ENCODE measurements at places on chromosomes 11 and 22.

- DNase-seq = no peak
These were observed 106.4 kb downstream of the TRAF6 start for GRCh38 chr11:36403661-36404060.

DNA sequence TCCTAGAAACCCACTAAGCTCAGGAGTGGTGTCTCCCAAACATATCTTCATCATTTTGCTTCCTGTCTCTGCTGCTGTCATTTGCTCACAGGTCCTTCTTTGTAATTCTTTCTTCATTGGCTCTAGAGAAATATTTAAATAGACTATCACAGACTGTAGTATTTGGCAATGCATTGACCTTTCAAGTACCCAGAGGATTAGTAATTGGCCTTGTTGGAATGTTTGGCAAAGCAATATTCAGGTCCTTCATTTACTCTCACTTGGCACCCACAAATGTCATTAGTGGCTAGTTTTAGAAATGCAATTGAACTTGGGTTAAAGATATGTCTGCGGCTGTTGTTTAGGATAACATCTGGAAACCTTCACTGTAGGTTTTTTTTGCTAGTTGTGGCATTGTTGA is 11.6 kb downstream of the OR4C5 start:
- DNase-seq = no peak

- no peak for DNase-seq
These were observed 7.9 kb upstream of the SCGB1A1 start for GRCh38 chr11:62410972-62411371.

DNA sequence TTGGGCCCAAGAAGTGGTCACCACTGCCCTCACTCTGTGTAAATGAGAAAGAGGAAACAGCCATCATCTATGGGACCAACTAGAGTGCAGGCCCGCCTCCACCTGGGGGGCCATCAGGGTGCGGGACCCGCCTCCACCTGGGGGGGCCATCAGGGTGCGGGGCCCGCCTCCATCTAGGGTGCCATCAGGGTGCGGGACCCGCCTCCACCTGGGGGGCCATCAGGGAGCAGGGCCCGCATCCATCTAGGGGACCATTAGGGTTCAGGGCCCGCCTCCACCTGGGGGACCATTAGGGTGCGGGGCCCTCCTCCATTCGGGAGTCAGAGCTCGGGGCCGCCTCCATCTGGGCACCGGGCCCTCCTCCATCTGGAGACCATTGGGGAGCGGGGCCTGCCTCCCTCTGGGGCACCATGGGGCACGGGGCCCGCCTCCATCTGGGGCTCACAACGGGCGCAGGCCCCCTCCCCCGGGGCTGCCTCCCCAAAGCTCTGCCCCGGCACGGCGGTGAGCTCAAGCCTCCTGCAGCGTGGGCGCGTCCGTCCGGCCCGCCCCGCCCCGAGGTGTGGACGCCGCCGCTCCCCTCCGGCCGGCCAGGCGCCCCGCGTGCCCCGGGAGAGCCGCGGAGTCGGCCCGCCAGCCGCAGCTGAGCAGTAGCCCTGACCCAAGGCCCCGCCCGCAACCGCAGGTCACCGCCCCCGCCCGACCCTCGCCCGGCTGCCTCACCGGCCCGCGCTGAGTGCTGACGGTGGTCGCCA is 512 bp downstream of the TOLLIP start:
- no peak for DNase-seq

DNA sequence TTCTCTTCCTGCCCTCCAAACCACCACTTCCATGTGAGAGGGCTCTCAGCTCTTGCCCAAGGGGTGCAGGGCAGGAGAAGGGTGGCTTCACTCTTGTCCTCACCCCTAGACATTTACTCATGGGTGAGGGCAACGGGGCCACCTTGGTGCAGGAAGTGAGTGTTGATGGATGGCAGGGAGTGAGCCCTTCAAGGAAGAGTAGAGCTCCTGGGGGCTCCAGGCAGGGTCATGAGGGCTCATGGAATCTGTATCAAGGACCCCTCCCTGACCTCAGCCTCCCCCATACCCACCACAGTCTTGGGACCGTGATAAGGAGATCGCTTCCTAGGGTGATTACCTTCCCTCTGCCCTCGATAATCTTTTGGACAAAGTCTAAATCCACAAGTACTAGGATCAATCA is 37.8 kb downstream of the TSPAN18 start:
- DNase-seq = no peak

DNA sequence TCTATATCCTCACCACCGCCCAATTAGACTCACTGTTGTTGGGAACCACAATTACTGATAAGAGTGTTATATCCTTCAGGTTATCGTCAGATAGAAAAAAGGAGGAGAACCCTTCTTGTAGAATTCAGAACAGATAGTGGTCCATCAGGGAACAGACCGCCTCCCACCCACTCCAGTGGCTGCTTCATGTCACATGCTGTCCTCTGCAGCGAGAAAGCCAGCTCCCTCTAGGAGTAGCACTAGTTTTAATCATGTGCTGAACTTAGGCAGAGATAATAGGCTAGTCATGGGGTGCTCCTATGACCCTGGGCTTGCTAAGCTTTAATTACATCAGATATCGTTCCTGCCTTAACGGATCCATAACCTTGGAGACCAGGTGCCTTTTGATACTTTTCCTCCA is 51.5 kb upstream of the RAB1B start:
- DNase-seq = no peak

GRCh38 chr22:39183991-39184585 is 31.6 kb upstream of the CBX7 start:
- no peak for DNase-seq

GRCh38 chr11:19811380-19811779 is 98.7 kb downstream of the NAV2 start:
- DNase-seq = no peak

GRCh38 chr22:33081686-33082590 is 23.8 kb upstream of the SYN3 start:
- no peak for DNase-seq

DNA sequence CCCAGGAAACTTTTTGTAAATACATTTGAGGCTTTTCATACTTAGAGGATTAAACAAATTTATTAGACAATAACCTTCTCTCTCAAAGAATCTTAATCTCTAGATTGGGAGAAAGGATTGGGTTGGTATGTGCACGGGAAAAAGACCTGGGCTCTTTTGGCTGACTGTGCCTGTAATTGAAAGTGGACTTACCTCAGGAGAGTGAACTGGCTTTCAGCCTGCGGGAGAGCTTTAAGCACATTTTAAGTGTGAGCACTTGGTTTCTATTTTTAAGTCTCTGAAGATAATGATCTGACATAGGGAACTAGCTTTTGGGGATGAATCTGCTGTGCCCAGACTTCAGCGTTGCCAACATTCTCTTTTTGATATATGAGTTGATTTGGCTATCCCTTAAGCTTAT is 35.8 kb downstream of the UVRAG start:
- DNase-seq = no peak

DNA sequence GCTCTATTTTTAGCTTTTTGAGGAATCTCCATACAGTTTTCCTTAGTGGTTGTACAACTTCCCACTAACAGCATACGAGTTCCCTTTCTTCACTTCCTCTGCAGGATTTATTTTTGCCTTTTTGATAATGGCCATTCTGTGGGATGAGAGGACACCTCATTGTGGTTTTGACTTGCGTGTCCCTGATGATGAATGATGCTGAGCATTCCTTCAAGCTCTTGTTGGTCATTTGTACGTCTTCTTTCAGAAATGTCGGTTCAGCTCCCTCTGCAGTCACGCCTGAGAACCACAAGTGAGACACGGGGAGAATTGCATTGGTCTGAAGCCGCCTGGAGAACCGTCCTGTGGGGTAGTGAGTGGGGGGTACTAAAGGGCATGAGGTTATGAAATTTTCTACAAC is 2.0 kb upstream of the KRTAP5-10 start:
- DNase-seq = peak; percentile 45

- DNase-seq = no peak
These were observed 94.3 kb downstream of the FEZ1 start for GRCh38 chr11:125401746-125402145.

- DNase-seq = no peak
These were observed 269.3 kb upstream of the MPPED2 start for GRCh38 chr11:30855383-30856006.

- no peak for DNase-seq
These were observed 473.7 kb downstream of the JRKL start for GRCh38 chr11:96863520-96863919.

GRCh38 chr11:9438611-9439010 is 22.2 kb upstream of the ZNF143 start:
- DNase-seq = no peak

- DNase-seq = no peak
These were observed 37.7 kb upstream of the DMC1 start for GRCh38 chr22:38607680-38608079.

DNA sequence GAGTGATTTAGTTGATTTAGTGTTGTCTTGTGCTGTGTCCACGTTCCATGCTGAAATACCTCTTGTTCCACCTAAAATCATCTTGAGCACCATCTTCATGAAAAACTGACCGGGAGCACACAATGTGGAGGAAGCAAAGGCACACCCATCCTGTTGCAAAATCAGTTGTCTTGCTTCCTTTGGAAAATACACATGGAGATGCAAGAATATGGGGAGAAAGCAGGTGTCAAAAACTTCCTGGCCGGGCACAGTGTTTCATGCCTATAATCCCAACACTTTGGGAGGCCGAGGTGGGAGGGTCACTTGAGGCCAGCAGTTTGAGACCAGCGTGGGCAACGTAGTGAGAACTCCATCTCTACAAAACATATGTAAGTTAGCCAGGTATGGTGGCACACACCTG is 151.1 kb downstream of the C11orf91 start:
- no peak for DNase-seq

DNA sequence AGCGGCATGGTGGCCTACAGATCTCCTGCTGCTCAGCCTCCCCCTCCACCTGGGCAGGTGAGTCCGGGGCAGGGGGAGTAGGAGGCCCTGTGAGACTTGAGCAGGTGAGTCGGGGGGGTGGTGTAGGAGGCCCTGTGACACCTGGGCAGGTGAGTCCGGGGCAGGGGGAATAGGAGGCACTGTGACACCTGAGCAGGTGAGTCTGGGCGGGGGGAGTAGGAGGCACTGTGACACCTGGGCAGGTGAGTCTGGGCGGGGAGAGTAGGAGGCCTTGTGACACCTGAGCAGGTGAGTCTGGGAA is 299.3 kb downstream of the BRD1 start:
- DNase-seq = no peak

DNA sequence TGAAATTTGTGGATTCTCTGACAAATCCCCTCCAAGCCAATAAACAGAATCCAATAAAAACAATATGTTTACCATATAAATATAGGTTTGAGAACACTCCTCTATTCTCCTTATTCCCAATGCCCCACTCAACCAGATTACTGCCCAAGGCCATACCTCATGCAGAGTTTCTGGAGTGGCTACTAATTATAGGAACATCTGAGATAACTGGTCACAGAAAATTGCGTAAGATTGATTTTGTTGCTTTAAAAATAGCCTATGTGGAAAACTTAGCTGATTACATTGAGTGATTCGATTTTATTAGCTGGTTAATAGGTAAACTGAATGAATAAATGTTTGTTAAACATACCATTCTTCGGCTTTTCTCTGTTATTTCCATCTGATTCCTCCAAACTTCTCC is 48.0 kb downstream of the ME3 start:
- no peak for DNase-seq

GRCh38 chr11:2211113-2211971 is 39.7 kb upstream of the TH start:
- DNase-seq = no peak

DNA sequence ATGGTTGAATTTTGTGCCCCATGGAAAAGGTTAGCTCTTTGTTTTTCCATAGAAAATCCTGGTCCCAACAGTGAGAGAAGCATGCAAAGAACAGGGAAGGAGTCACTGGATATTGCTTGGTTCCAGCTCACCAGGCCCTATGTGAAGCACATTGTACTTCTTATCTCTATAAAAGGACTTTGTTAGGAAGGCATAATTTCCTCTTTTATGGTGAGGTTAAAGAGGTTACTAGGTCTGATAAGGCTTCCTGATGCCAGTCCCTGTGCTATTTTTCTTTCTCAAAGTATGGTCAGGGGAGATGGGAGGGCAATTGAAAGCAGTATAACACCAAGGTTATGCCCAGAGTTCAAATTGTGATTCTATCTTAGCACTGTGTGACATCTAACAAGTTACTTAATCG is 162.6 kb downstream of the KIF18A start:
- DNase-seq = no peak

GRCh38 chr22:47293368-47294221 is 531.1 kb downstream of the TBC1D22A start:
- DNase-seq = no peak

- no peak for DNase-seq
These were observed 4.5 kb upstream of the PATL1 start for GRCh38 chr11:59673291-59673690.

DNA sequence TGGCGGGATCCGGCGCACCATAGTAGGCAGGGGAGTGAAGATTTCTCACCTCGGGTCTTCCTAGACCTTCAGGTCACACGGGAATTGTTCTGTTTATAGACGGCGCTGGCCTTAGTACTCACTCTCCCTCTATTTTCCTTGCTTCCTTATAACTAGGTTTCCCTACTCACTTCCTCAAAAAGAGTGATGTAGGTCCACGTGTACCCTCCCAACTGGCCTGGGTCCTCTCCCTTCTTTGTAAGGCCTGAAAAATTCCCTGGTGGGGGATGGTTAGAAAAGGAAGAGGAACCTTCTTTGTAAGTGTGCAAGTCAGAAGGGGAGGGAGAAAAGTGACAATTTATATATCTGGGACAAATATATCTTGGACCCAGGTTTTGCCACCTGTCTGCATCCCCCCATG is 2.9 kb upstream of the TMEM9B start:
- no peak for DNase-seq

- no peak for DNase-seq
These were observed 14.5 kb upstream of the CYP2R1 start for GRCh38 chr11:14906578-14906977.

- no peak for DNase-seq
These were observed 30.2 kb upstream of the SWAP70 start for GRCh38 chr11:9633679-9634078.

DNA sequence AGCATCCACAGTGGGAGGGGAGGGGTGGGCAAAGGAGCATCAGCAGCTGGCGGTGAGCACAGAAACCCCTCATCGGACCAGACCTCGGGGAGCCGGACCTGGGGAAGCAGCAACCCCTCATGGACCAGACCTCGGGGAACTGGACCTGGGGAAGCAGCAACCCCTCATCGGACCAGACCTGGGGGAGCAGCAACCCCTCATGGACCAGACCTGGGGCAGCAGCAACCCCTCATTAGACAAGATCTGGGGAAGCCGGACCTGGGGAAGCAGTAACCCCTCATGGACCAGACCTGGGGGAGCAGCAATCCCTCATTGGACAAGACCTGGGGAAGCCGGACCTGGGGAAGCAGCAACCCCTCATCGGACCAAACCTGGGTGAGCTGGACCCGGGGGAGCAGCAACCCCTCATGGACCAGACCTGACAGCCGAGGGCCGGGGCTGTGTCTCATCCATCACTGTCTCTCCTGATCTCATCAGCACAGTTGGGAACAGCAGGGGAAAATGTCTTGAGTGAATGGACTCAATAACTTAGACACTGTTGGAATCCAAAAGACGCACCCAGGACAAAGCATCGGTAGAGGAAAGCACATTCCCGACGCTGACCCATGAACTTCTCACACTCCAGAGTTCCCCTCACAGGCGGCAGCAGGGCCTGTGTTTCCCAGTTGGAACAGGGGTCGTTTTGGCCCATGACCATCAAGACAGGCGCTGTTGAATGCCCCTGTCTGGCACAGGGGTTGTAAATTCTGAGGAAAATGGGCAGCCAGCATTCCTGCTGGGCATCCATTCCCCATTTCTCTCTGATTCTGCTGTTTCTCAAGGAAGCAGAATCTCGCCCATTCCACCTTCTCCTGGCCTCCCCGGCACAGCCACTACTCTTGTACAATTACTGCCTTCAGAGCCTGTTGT is 1494.6 kb downstream of the TBC1D22A start:
- no peak for DNase-seq

GRCh38 chr11:120127236-120127635 is 10.7 kb downstream of the TRIM29 start:
- no peak for DNase-seq

- peak; percentile 82 for DNase-seq
These were observed 657 bp upstream of the MAPK8IP2 start for GRCh38 chr22:50599816-50600455.

Measured in GM12892 (cell line).